ENCODE measurements at places on chromosomes 1 and 21.

GRCh38 chr1:41891199-41891896 is 27.4 kb downstream of the HIVEP3 start:
- DNase-seq = no peak

DNA sequence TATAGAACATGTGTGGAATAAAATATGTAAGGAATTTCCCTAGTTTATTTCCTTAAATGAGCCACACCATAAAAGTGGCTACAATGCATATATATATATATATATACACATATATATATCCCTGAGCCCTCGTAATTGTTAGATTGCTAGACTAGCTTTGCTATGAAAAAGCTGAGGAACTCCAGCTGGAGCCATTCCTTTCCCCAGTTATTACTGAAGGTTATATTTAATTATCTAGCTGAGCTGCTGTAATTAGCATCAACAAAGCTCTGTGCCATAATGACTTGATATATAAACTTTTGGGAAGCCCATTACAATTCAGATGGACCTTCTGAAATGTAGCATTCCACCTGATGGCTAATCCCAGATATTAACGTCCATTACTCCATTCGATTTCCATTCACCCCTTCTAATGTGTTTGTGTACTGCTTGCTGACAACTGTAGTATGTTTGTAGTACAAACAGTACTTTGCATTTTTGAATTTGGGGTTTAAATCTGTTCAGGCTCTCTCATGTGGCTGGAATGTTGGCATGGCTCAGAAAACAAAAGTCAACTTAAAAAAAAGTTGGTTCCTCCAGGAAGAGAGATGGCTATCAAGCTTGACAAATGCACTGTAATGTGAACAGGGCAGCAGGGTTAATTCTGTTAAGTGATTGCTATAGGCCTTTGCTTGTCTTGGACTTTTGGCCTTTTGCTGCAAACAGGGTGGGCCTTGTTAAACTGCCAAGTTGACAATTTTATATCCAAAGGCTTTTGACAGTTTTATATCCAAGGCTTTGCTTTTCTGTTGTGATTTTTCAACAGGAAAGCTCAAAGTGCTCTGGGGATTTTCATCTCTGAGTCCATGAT is 170.0 kb downstream of the LTN1 start:
- DNase-seq = no peak

- peak; percentile 5 for DNase-seq
Measured at GRCh38 chr1:169550294-169550693, 36.0 kb downstream of the F5 start.

DNA sequence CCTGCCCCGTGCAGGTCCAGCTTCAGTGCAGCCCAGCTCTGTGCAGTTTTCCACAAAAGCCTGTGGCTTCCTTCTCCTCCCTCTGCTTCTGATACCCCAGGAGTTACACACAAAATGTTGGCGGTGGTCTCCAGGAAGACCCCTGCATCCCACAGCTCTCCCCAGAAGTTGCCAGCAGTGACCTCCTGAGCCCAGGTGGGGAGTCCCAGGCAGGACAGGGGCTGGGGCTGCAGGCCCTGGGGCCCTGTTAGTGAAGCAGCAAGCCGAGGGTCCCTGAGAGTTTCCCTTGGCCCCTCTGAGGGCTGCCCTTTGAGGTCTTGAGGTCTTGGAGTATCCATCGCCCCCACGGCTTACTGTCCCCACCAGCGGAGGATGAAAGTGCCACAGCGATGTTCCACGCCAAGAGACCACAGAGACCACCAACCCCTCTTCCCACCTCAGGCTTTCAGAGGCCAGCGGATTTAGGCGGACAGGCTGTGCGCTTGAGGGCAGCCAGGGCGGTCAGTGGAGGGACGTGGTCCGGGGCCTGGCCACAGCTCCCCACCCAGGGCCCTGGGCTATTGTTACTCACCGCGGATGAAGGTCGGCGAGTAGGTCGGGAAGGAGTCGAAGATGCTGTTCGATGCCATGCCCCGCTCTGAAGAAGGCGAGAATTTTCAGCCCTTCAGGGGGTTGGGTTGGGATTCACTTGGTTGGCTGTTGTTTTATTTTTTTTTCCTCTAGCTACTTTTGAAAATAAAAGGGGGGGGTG is 34.0 kb upstream of the RUNX3 start:
- no peak for DNase-seq

DNA sequence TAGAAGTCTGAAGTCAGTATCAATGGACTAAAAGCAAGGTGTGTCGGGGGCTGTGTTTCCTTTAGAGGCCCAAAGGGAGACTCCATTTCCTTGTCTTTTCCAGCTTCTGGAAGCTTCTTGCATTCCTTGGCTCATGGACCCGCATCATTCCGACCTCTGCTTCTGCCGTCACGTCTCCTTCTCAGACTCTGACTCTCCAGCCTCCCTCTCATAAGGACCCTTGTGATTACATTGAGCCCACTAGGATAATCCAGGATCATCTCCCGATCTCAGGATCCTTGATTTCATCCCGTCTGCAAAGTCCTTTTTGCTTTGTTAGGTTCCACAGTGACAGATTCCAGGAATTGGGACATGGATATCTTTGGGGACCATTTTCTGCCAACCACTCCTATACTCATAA is 265.8 kb upstream of the CSF3R start:
- DNase-seq = no peak

- DNase-seq = no peak
Measured at GRCh38 chr1:1243807-1244191, 2.7 kb downstream of the C1QTNF12 start.

DNA sequence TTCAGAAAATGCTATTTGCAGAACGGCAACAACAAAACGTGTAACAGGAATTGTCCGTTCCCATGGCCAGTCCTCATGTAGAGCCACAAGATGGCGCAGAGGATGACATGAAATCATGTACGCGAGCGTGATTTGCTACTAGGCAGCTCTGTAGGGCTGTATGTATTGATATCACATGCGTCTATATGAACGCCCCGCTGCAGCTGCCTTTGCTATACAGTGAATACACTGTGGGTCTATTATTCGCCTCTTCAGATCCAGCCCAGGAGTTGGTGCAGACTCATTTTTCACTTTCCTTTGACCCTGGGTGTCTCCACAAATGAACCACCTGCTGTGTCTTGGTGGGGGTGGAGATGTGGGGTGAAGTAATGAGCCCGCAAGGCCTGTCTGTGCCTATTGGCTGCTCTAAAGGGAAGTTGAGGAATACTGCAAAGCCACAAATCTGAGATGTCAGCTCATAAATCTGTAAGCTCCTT is 361.5 kb downstream of the KIF26B start:
- peak; percentile 42 for DNase-seq

- no peak for DNase-seq
Measured at GRCh38 chr1:162922201-162922600, 61.2 kb upstream of the CCDC190 start.

GRCh38 chr1:18572022-18572880 is 58.4 kb upstream of the PAX7 start:
- DNase-seq = no peak

DNA sequence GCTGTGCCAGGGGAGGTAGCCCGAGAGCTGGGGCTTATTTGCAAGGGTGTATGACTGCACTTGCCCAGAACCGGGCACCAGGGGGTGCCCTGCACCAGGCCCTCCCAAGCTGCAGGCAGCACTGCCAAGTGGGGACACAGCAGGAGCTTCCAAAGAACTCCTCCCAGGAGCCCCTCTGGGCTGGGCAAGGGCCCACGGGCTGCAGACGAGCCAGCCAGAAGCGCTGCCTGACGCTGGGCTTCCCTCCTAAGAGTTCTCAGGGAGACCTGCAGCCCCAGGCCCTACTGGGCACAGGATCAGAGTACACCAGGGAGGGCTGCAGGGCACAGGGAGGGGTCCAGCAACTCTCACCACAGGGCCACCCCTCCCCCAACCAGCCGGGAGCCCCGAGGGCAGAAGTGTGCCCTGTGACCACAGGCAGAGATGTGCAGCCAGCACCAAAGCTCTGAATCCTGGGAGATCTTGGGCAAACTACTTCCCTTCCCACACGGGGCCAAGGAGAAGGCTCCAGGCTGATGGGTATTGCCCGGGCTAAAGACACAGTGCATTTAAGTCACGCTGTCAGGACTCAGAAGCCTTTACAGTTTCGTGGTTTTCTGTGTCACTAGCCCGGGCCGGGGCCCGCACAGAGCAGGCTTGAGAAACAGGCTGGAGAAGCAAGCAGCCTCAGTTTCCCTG is 63.4 kb downstream of the KCNAB2 start:
- DNase-seq = peak; percentile 78
